CD4-positive, alpha-beta T cell treated with Interleukin-15 for 4 hours (primary cell): ENCODE measurements at places on chromosomes 5 and 9.

DNA sequence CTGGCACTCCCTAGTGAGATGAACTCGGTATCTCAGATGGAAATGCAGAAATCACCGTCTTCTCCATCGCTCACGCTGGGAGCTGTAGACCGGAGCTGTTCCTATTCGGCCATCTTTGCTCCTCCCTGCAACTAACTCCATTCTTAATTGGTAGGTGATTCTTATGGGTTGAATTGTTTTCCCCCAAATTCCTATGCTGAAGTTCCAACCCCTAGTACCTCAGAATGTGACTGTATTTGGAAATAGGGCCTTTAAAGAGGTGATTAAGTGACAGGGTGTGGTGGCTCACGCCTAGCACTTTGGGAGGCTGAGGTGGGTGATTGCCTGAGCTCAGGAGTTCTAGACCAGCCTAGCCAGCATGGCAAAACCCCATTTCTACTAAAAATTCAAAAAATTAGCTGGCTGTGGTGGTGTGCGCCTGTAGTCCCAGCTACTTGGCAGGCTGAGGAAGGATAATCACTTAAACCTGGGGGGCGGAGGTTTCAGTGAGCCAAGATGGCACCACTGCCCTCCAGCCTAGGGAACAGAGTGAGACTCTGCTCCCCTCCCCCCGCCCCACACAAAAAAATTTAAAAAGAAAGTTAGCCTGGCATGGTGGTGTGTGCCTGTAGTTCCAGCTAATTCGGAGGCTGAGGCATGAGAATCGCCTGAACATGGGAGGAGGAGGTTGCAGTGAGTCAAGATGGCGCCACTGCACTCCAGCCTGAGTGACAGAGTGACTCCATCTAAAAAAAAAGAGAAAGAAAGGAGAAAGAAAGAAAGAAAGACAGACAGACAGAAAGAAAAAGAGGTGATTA, 25.2 kb upstream of the FOCAD start:
- no peak for DNase-seq

GRCh38 chr5:73450672-73451223, 2.2 kb upstream of the FOXD1 start:
- no peak for DNase-seq

DNA sequence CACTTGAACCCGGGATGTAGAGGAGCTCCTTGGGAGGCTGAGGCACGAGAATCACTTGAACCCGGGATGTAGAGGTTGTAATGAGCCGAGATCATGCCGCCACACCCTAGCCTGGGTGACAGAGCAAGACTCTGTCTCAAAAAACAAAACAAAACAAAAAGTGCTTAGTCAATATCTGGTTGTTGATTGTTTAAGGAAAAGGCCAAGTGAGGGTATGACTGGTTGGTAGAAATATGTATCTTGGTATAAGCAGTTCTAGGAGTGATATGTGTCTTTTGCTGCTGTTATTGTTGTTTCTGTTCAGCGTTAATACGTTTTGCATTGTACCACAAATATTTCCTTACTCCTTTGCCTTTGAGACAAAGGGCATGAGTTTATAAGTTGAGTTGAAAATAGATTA, 210.7 kb upstream of the DMRT1 start:
- no peak for DNase-seq

GRCh38 chr5:11273180-11273903, 512.3 kb upstream of the DAP start:
- no peak for DNase-seq

DNA sequence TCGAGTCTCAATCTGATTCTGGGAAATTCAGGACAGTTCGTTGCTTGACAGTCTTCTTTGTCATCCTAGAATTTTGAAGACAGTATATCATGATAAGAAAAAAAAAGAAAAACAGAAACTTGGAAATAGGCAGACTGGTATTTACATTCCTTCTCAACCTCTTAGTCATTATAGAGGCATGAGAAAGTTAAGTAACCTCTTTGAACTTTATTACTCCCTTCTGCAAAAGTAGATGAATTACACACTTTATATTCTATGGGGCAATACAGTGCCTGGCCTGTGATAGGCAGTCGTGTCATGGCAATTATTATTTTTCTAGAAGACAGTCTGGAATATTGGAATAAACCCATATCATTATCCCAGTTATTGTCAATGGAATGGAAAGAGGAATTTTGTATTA, 828.9 kb downstream of the TLR4 start:
- DNase-seq, result no peak

DNA sequence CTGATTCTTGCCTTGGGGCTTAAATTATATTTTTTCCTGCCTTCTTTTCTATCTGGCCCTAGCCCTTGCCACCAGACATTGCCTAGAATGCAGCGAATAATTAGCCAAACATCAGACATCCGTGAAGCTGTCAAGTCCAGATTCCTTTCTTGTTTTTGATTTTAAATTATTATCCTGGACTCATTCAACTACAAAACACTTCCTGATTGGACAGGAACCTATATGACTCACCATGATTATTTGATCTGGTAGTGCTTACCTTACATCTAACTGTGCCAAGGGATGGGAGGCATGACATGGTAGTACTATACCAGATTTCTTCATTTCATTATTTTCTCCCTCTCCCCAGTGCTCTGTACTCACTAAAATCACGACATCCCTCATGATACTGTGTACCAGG, 829.6 kb downstream of the TLR4 start:
- DNase-seq, result no peak

GRCh38 chr5:118557251-118557661, 431.1 kb downstream of the DTWD2 start:
- no peak for DNase-seq

- DNase-seq, result no peak
Measured at GRCh38 chr5:19690978-19691377, 297.0 kb downstream of the CDH18 start.

GRCh38 chr5:133460172-133460758, 152.1 kb downstream of the FSTL4 start:
- DNase-seq, result no peak

GRCh38 chr9:93235300-93235960, 51.5 kb downstream of the WNK2 start:
- no peak for DNase-seq

DNA sequence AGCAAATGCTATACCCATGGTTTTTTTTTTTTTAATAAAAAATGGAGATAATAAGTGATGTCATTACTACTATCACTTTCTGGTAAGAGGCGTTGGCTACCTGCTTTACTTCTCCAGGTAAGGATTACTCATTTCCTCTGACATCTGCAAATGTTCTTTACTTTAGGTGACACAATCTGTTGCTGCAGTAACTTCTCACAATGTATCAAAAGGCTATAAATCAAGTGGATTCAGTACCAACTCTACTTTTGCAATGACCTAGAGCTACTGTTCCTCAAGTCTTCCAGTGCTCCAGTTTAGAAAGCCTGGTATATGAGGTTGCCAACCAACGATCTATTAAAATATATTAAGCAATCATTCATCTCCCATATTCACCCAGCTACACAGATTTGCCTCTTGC, 129.1 kb downstream of the PLK2 start:
- no peak for DNase-seq

- DNase-seq, result no peak
Measured at GRCh38 chr5:170552621-170553115, 48.8 kb downstream of the KCNIP1 start.

DNA sequence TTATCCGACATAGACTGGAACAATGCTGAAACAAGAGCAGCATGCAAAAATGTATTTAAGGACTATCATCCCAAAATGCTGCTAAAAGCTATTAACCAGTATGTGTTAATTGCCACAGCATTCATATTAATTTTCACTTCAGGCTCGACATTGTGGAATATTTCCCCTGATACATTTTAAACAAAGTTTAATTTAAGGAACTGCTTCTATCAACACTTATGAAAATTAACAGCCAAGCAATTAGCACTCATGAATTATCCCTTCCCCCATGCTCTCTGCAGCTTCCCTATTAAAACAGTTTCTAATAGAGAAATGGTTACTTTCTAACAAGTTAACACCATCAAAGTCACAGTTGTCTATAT, 54.8 kb downstream of the MAPKAP1 start:
- no peak for DNase-seq

DNA sequence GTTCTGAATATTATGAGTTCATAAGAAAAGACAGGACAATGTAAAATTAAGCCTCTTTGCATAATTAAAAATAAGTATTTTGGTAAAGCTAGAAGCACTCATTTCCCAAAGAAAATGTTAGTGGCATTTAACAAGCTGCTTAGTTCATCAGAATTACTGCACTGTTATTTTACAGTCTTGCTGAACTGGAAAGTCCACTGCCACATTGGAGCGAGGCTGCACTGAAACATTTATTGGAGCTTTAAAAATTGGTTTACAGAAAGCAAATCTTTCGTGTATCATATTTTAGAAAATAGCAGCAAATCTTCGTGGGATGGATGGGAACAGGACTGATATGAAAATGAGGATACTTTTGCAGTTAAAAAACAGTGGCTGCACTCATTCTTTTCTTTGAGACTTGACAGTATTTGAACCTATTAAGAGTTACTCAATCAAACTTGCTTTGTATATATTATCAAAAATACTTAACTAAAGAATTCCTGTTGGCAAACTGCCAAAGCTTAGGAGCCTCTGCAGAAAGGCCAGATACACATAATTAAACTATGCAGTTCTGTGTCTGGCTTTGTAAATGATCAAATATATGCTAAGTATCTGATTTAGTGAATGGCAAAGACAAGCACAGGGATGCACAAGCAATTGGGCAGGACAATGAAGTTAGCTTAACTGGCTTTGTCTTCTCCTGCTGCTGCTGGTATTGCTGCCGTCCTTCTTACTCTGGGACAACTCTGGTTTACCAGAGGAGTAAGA, 16.5 kb upstream of the FBXL7 start:
- DNase-seq, result no peak

DNA sequence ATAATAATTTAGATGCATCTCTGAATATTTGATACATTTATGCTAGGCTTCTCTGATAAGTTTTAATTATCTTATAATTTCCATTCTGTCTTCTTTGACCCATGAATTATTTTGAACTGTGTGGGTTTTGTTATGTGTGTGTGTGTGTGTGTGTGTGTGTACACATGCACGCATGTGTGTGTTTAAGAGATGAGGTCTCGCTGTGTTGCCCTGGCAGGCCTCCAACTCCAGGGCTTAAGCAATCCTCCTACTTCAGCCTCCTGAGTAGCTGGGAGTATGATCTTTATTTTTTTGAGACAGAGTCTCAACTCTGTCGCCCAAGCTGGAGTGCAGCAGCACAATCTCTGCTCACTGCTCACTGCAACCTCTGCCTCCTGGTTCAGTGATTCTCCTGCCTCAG, 75.4 kb downstream of the NDUFAF2 start:
- no peak for DNase-seq

GRCh38 chr5:154783774-154784460, 28.7 kb downstream of the LARP1 start:
- no peak for DNase-seq

GRCh38 chr5:165631235-165631634, 2125.8 kb downstream of the MAT2B start:
- DNase-seq, result no peak

- DNase-seq, result no peak
Measured at GRCh38 chr5:60851626-60852025, 7.6 kb upstream of the ELOVL7 start.

DNA sequence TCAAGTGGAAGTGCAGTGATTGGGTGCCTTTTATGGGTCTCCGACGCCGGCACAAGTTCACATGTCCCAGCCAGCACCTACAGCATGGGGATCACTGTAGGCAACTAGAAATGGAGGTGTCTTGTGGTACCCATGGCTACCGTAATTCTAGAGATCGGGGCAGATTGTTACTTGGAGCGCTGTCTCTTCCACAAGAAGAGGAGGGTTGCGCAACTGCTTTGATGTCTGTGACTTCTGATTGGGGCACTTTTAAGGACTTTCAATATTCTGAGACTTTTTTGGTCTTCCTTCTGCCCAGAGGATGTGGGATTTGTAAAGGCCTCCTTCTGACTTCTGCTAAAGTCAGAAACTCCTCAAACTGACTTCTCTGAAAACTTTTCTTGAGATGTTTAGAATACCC, 41.9 kb downstream of the GLRX start:
- DNase-seq, result no peak

GRCh38 chr5:26881901-26882300, 156.5 kb downstream of the CDH9 start:
- no peak for DNase-seq

GRCh38 chr5:168659286-168659847, 80.2 kb upstream of the PANK3 start:
- DNase-seq, result no peak

DNA sequence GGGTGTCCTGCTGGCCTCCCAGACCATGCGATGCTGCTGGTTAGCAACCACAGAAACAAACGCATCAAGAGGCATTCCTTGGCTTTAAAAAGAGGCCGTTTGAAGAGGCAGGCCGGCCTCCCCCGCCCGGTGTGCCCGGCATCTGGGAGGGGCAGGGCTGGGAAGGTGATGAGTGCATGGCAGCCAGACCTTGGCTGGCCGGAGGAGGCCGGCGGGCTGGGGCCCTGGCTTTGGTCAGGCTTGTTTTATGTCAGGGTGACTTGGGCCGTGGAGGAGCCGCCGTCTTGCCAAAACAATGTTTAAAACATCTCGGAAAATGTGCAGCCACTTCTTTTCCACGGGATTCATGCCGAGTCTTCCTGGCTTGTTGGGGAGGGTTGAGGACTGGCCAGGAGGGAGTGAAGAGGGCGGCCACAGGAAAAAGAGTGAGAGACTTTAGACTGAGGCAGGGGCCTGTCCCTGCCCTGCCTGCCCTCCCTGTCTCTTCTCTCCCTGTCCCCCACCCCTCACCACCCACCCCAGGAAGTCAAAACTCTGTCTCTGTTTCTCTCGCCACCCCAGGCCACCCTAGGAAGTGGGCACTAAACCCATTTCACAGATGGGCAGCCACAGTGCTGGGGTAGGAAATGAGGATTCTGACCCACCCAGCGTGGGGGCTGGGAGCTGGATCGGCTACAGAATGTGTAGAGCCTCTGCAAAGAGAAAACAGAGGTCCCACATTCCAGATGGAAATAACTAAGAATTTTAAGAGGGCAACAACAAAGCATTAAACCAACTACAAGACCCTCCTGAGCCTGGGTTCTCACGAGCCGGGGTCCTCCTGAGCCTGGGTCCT, 143.0 kb downstream of the RXRA start:
- DNase-seq, result no peak

- DNase-seq, result no peak
Measured at GRCh38 chr9:94157050-94157801, 73.0 kb downstream of the PTPDC1 start.

DNA sequence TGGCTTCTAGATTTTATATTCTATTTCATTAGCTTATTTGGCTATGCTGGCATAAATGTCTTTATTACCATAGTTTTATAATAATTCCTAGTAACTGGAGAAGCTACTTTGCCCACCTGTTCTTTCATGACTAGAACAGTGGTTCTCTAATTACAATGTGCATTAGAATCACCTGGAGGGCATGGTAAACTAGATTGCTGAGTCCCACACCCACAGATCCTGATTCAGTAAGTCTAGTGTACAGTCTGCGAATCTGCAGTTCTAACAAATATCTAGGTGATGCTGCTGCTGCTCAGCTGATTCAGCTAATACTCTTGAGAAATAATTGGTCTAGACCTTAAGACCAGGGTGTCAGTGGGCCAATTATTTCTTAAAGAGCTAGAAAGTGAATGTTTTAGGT, 35.5 kb downstream of the RNF38 start:
- no peak for DNase-seq

DNA sequence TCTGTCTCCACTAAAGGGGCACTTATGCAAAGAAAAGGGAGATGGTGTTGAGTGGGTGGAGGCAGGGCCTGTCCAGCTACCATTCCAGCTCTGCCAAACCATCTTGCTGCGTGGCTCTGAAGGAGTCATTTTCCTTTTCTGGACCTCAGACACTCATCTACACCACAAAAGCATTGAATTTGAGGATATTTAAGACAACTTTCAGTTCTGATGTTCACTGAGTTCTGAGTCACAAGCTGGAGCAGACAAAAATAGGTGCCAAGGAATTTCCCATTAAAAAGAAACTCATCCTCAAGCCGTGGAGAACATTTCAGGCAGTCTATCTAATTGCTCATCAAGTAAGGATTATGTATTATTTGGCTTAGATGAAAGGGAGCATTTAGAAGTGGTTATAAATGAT, 195.0 kb upstream of the TBC1D2 start:
- no peak for DNase-seq
